ENCODE measurements at places on chromosomes 12 and 14. TPM values are rescaled to one million over a fixed set of nuclear protein-coding genes. Genes with fewer than 3 reads are reported as not detected.

DNA sequence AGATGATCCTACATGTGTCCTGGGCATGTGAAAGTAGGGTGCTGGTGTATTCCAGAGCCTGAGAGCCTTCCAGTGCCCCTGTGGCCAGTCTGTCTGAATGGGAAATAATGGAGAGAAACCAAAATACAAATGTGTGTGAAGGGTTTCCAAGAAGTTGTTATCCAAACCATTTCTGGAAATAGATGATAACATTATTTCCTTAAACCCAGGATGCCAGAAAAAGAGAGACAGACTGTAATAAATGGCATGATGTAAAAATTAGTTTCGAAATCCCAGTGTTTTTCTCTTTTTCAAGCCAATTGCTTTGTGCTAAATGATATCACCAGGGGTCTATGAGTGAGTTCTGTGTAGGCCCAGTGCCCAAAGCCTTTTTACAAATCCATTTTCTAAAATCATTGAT is 175.3 kb downstream of the PHLDA1 start:
- DNase-seq: no peak

The LPCAT3 gene
- 16.1 TPM for total RNA-seq

DNA sequence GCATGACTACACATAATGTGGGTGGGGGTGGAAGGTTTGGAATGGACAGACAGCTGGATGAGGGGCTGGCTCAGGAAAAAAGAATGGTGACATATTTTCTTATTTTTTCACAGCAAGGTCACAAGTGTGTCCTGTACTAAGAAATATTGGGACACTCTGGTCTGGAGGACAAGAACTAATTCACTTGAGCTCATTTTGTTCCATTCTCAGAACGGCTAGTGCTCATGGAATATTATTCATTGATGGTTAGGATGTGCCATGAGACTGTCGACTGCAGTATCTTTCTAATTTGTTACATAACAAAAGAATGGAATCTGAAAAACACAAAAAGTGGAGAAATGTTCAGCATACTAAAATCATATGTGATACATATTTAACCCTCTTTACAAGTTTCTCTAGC is 149.5 kb downstream of the BMP4 start:
- no peak for DNase-seq

DNA sequence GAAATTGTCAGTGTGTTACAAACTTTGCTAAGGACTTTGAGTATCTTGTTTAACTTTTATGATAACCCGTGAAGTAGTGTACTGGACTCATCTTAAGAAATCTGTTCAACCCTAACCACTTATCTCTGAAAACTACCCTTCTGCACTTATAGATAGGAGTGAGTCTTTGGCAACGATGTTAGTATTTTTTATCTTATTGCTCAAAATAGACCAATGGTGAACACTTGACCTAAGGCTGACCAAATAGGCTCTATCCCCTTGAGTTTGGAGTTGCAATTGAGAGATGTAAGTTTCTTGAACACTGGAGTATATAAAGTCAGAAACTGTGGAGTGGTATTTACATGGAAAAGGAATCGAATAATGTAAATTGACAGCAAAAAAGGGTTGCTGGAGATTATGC is 786.1 kb downstream of the TMTC2 start:
- no peak for DNase-seq

GRCh38 chr12:49288412-49288853 is 6.5 kb upstream of the PRPH start:
- DNase-seq: peak; percentile 48

The CLEC4D gene
- 0.33 TPM for total RNA-seq

DNA sequence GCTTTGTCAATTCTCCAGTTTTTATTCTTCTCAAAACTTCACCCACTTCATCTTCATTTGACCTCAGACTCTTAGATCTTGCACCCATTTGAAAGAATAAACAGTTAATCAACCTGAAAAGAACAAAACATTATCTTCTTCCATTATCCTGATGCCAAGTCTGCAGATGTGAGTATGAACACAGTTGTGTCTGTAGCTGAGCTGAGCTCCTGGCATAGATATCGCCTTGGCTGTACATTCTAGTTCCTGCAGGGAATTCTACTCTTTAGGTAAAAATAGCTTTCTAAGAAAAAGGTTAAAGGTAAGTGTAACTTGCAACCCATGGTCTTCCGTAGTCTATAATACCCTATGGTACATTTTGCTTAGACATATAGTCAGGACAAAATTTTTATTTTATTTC is 169.7 kb downstream of the KCNA5 start:
- no peak for DNase-seq

- DNase-seq: no peak
Observed at GRCh38 chr12:109888179-109889020, 8.1 kb upstream of the GLTP start.

DNA sequence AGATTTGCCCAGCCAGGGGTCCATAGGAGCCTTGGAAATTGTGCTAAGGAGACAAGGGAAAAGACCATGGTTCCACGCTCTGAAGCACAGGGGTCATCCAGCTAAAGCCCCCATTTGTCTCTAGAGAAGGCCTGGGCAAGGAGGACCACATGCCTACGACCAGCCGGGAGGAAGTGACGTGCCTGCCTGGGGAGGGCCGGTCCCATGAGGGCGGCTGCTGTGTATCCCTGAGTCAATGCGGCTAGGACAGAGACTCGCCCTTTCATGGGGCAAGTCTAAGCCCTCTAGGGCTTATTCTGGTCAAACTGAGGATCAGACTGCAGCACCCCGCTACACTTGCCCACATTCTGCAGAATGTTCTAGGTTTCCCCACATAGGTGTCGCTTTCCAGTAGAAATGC is 20.6 kb upstream of the RIN3 start:
- DNase-seq: no peak
